Activated CD4-positive, CD25-positive, alpha-beta regulatory T cell (primary cell): ENCODE measurements at places on chromosomes 3 and 15.
A peak's percentile ranks its signal among the peaks of the same experiment; 100 is the strongest.

- DNase-seq, result no peak
Measured at GRCh38 chr3:130425484-130425883, 80.0 kb downstream of the COL6A5 start.

DNA sequence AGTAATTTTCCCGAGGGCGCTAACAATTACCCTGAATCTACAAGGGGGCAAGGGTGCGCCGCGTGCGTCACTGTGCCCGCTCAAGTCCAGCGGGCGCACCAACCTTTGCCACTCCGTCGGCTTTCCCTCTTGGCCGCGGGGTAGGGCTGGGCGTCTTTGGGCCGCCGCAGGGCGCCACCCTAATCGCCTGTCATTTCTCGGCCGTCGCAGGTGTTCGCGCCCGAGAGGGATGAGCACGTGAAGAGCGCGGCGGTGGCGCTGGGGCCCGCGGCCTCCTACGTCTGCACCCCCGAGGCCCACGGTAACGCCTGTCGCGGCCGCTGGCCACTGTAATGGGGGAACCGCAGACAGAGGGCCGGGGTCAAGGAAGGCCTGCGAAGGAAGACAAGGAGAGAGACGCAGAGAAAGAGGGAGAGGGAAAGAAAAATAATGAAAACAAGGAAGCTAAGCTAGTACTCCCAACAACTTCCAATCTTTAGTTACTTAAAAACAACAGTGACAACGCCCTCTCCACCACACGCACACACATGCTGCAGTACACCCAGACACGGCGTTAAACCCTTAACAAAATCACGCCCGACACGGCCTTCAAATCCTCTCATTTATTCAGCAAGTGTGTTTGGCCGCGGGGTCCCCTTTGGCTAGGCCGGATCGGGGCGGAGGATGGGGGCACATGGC, 3.8 kb downstream of the SKOR1 start:
- DNase-seq, result no peak

DNA sequence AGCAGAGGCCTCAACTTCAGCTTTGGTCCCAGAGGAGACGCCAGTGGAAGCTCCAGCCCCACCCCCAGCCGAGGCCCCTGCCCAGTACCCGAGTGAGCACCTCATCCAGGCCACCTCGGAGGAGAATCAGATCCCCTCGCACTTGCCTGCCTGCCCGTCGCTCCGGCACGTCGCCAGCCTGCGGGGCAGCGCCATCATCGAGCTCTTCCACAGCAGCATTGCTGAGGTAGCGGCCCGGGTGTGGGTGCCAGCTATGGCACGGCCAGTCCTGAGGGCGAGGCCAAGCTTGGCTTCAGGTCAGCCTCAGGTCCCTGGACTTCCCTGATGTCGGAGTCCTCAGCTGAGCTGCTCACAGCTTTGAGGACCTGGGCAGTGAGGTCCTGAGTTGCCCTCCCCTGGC, 5.7 kb upstream of the STAB1 start:
- no peak for DNase-seq

DNA sequence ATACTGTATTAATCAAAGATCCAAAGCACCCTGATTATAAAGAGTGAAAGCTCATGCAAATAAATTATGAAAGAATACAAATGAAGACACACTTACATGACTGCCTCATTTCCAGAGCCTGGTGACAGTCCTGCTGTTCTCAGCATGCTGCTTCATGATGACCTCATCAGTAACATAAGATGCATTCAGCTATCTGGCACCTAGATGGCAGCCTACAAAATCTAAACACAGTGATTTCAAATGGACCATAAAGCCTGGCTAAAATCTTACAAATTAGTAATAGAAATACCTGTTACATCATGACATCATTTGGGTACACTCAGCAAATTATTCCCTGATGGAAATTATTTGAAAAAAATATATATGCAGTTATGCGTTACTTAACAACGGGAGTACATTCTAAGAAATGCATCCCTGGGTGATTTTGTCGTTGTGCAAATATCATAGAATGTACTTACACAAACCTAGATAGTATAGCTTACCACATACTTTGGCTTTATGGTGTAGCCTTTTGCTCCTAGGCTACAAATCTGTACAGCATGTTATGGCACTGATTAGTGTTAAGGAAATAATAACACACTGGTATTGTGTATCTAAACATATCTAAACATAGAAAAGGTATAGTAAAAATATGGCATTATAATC, 207.2 kb downstream of the EPHA3 start:
- DNase-seq, result no peak

DNA sequence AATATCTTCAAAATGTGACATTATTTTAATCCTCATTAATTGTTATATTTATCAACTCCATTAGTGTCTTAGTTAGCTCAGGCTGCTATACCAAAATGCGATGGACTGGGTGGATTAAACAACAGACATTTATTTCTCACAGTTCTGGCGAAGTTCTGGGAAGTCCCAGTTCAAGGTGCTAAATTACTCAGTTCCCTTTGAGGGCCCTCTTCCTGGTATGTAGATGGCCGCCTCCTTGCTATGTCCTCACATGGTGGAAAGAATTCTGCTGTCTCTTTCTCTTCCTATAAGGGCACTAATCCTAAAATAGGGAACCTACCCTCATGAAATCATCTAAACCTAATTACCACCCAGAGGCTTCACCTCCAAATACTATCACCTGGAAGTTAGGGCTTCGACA, 38.8 kb upstream of the DUT start:
- DNase-seq, result no peak

DNA sequence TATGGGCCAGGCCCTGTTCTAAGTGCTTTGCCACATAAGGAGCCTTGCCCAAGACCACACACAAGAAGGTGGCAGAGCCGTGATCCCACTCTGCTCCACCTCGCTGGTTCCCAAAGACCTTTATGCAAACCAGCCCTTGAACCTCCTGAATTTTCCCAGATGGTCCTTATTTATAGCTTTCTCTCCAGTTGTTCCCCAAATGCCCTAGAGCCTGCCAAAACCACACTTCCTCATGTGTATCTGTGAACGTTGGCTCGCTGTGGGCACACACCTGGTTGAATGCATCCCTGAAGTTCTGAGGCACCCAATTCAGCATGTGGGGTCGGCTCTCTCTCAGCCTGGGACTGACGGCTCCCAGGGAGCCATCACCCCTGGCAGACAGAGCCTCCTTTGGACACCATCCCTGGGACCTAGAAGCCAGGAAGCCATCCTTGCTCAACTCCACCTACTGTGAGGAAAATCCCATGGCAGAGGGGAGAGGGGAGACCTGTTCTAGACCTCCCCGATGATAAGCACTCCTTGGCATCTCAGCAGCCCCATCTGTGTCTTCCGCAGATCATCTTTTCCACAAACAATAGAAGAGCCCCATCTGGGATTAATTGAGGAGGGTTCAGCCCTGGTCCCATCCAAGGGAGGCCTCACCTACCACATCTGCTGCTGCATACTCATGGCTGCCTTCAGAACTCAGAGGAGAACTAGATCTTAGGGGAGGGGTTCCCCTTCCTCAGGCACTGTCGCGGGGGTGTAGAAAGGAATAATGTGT, 42.3 kb upstream of the LIMD1 start:
- DNase-seq, result no peak

DNA sequence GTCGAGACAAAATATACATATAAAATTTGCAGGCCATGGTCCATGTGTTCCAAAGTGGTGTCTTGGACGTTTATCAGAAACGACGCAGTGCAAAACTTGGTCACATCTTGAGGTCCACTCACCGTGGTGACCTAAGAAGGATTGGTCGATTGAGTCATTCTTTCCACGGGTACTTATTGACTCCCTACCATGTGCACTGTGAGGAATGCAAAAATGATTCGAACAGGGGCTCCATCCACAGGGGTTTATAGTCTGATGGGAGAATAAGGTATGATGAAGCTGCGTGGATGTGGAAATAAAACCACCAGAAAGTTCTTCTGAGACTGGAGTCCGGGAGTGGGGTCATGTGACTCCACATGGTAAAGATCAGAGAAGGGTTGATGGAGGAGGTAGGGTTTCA, 185.2 kb downstream of the ITPR1 start:
- DNase-seq, result no peak

GRCh38 chr3:178275311-178275710, 260.9 kb upstream of the KCNMB2 start:
- DNase-seq, result no peak

GRCh38 chr15:35040339-35041255, 44.5 kb downstream of the NANOGP8 start:
- DNase-seq, result no peak

- peak; percentile 40 for DNase-seq
Measured at GRCh38 chr3:66394019-66394752, 106.6 kb downstream of the LRIG1 start.

GRCh38 chr3:26171006-26171405, 381.1 kb downstream of the OXSM start:
- no peak for DNase-seq

GRCh38 chr3:25044762-25045710, 383.0 kb upstream of the RARB start:
- DNase-seq, result no peak

GRCh38 chr3:151460228-151460627, 633 bp downstream of the IGSF10 start:
- no peak for DNase-seq

- DNase-seq, result no peak
Measured at GRCh38 chr3:96267577-96267976, 546.8 kb upstream of the EPHA6 start.

- DNase-seq, result no peak
Measured at GRCh38 chr15:67564021-67564967, 21.8 kb downstream of the MAP2K5 start.

GRCh38 chr3:127590282-127590592, 296 bp downstream of the TPRA1 start:
- DNase-seq, result no peak

DNA sequence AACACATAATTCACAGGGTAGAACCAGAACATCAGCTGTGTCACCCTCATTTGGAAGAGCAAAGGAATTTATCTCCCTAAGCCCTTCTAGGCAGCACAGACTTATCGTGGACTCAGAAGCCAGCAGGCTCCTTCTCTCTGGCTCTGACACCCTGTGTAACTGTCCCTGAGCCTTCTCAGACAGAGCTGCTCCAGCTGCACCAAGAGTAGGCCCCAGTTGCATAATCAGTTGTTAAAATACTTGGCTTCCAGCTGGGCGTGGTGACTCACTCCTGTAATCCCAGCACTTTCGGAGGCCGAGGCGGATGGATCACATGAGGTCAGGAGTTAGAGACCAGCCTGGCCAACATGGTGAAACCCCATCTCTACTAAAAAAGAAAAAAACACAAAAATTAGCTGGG, 49.4 kb upstream of the ACVR2B start:
- DNase-seq, result no peak

DNA sequence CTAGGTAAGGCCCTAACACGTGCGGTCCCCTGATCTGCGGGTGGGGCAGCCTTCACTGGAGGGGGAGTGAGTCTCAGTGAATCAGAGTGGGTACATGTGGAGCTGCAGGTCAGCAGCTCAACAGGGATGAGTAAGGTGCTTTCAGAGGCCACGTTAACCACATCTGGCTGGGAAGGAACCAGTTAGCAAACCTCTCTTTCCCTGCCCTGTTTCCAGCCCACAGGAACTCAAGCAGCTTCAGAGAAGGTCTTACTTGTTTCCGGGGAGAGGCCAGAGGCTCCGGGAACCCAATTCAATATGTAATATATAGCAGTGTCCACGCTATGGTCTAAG, 175.3 kb downstream of the XXYLT1 start:
- DNase-seq, result no peak

DNA sequence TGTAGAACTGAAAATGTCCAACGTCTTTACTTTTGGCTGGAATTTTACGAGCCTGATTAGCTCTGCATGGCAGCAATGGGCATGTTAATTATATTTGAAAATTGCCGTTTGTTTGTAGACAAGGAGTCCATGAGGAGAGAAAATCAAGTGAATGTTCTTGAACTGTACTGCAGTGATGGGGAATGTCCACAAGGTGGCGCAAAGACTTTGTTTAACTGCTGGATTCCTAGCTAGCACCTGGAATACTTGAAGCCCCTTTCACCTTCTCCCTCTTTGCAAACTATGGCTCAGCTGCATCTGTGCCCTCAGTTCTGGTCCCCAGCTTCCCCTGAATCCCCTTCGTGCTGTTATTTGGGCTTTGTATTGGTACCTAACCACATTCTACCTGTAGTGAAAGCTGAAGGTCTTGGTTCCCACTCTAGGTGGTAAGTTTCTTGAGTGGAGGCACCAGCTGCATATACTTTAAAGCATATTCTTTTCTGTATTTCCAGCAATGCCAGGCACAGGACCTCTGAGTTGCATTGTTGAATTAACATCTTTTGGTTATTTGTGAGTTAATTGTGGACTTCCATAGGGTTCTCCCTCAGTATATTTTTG, 25.3 kb downstream of the EXOG start:
- DNase-seq, result peak; percentile 31

DNA sequence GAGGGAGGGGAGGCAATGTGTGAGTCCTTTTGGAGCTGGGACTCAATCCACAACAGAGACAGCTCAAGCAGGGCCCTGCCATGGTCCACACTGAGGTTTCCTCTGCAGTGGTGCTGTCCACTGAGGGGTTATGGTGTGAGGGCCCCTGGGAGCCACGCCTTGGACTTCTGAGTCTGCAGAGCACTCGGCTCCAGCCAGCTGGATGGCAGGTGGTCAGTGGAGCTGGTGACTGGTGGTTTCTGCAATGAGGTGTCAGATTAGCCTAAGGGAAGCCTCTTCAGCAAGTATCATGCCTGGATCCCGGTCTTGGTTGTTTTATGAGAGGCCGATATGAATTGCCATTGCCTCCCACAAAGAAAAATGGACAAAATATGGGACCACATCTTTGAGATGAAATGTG, 21.7 kb downstream of the LSM3 start:
- no peak for DNase-seq

DNA sequence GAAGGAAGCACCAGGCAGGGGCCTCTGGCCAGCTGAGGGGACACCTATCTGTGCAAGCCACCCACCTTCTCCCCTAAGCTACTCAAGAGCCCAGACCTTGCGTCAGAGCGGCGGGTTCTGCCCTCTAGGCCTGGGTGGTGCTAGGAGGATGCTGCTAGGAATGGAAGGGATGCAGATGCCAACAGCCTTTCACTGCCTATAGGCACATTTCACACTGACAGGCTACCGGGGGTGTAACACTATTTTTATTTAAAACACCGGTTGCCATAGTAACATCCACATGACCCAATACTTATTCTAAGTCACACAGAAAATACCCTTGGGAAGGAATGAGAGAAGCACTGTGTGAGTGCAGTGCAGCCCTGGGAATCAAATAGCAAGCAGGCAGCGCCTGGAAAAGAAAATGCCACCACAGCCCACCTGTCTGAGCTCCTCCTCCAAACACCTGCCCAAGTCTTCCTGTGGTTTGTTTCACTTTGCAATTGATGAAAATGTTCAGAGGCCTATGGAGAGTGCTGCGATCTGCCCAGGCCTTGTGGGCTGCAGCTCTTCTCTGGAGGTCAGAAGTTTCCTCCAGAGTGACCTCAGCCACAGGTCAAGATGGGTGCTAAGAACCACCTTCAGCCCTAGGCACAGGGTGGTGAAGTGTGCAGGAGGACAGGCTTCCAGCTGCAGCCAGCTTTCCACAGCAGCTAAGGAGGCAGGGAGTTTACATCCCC, 113.5 kb upstream of the TOPAZ1 start:
- no peak for DNase-seq

DNA sequence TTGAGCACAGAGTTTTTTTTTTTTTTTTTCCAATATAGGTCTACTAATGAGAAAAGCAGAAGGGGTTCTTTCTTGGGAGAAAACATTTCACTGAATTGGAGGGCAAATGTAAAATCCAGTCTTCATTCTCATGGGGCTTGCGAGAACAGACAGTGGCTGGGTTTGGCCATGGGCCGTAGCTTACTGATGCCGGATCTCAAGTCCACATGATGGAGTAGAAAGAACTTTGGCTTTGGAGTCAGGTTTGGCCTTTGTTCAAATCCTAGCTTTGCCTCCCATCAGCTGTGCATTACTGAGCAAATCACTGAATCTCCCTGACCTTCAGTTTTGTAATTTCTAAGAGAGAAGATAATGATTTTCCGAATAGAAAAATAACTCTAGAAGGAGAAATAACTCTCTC, 59.7 kb downstream of the LMCD1 start:
- DNase-seq, result no peak
